Muscle of back (tissue), 13 donors: ENCODE measurements at places on chromosomes 16 and 17. TPM values are rescaled to one million over a fixed set of nuclear protein-coding genes. Genes with fewer than 3 reads are reported as not detected.

DNA sequence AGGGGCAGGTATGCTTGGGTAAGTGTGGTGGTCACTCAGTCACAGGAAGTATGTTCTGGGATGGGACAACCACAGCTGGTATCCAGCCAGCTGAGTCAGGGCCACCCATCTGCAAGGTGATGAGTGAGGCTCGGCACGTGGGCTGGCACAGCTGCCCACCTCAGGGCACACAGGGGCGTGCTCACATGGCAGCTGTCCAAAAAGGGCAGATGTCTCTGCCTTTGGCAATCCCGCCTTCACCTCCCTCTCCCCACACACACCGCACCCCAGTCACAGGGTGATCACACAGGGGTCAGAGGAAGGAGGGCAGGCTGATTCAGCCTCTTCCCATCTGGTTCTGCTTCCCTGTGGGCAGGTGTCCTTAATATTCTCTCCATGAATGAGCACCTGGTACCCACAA is 85.9 kb upstream of the TOB1 start:
- DNase-seq = peak; percentile 57

HAGHL gene
- polyA plus RNA-seq = 2.2 TPM

DNA sequence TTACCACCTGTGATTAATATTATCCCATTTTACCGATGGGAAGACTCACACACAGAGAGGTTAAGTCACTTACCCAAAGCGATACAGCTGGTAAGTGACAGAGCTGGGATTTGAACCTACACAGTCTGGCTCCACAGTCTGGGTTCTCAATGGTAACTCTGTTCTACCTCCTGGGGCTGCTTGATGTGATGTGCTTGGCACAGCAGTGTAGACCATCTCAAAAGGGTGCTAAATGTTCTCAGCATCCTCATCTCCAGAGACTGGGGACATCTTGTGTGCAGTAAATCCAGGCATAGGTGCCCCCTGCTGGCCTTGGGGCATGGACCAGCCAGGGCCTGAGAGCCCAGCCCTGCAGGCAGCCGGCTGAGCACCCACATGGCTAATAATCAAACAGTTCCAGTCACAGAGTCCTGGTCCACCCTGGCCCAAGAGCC is 15.4 kb upstream of the KATNB1 start:
- DNase-seq = peak; percentile 13

DNA sequence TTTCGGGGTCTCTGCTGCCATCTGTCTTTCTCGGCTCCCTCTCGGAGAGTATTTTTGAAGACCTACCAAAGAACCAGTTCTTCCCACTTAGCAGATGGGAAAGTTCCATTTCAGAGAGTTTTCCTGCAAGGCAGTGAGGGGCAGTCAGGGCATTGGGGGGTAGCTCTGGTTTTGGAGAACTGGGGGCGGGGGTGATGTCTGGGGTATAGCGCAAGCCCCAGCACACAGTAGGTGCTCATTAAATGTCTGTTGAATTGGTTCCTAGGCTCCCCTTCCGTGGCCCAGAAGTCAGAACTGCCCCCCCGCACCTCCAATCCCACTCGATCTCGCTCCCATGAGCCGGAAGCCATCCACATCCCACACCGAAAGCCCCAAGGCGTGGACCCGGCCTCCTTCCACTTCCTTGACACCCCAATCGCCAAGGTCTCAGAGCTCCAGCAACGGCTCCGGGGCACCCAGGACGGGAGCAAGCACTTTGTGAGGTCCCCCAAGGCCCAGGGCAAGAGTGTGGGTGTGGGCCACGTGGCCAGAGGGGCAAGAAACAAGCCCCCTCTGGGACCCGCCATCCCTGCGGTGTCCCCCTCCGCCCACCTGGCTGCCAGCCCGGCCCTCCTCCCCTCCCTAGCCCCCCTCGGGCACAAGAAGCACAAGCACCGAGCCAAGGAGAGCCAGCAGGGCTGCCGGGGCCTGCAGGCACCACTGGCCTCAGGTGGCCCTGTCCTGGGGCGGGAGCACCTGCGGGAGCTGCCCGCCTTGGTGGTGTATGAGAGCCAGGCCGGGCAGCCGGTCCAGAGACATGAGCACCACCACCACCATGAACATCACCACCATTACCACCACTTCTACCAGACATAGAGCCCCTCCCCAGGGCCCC is 47.9 kb downstream of the SNX20 start:
- DNase-seq = no peak
